ENCODE measurements at places on chromosomes 7 and 10.

DNA sequence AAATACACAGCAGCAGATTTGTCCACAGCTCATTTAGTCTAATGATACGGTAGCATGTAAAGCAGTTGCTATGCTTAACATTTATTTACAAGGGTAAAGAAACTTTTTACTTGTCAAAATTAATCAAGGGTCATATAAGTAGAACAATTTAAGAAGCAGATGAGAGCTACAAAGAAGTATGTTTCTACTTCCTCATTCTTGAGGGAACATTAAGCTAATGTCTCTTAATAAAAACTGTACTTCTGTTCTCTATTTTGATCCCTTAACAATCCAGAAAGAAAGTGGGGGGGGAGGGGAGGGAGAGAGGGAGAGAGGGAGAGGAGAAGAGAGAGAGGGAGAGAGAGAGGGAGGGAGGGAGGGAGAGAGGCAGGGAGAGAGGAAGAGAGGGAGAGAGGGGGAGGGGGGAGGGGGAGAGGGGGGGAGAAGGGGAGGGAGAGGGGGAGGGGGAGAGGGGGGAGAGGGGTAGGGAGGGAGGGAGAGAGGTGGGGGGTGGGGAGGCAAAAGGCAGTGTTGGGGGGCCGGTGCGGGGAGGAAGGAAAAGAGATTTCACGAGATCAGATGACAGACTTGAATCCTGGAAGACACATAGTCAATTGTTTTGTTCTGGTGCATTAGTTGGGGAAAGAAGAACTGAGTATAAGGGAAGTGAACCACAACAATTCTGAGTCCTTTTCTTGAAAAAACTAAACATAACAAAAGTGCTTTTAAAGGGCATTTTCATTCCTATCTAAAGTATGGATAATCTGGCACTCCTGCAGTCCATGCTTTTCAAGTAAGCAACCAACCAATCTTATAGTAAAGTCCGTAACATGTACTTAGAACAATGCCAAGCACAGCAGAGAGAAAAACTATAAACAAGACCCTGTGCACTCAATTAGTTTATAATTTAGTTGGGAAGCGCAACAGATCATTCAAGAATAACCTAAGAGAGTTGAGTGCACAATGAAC, 128.0 kb downstream of the USP6NL start:
- DNase-seq: no peak

- no peak for DNase-seq
Measured at GRCh38 chr10:132387764-132388210, 9.2 kb upstream of the PWWP2B start.

- DNase-seq: no peak
Measured at GRCh38 chr10:83199374-83199773, 939.9 kb upstream of the GHITM start.

DNA sequence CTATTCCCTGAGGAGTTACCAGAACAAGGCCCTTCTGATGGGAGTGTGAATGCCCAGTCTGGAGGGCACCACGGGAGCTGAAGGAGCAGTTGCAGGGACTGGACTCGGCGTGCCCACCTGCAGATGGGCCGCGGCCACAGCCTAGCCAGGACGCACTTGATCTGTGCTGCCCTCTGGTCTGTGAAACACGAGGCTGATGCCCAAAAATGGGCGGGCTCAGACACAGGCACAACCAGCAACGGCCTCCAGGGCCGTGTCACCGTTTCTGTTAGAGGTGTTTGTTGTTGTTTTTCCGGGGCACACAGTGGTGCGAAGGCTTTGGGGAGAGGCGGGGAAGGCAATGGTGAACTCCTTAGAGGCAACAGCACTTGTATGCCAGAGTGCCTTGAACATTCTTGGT, 235.8 kb downstream of the DNAJB6 start:
- DNase-seq: no peak

Measured in retinal pigment epithelial cell (primary cell).